Activated T-helper 1 cell treated with anti-CD3 and anti-CD28 coated beads, Interleukin-12 subunit alpha, Interleukin-12 subunit beta, Interleukin-2, Interleukin-4 antibody, amounts not matched to agents 30 ng/mL and 10 ng/mL and 1 ng/mL, durations not matched to agents 14 hours and 24 hours and 36 hours (primary cell): ENCODE measurements at places on chromosomes 2 and 18. TPM values are rescaled to one million over a fixed set of nuclear protein-coding genes. Genes with fewer than 3 reads are reported as not detected.

GRCh38 chr2:182949052-182949451, 82.6 kb upstream of the FRZB start:
- H3K27me3 ChIP-seq, result no peaks in the 10 kb centered on the region
- no peak overlapping the region for H3K27ac ChIP-seq
- peaks cover 4% of the 10 kb centered on the region for H3K36me3 ChIP-seq
- DNase-seq, result no peak
- no peak overlapping the region for H3K4me3 ChIP-seq

GRCh38 chr18:22018366-22018765, 151.0 kb upstream of the GATA6 start:
- H3K27me3 ChIP-seq, result peaks cover 2% of the 10 kb centered on the region
- H3K4me3 ChIP-seq, result no peak overlapping the region
- H3K27ac ChIP-seq, result no peak overlapping the region
- no peak for DNase-seq

- H3K36me3 ChIP-seq, result no peaks in the 10 kb centered on the region
- H3K27ac ChIP-seq, result no peak overlapping the region
- DNase-seq, result no peak
- H3K4me1 ChIP-seq, result no peaks in the 10 kb centered on the region
- H3K4me3 ChIP-seq, result no peak overlapping the region
- H3K27me3 ChIP-seq, result no peaks in the 10 kb centered on the region
These were observed 103.4 kb downstream of the WDPCP start for GRCh38 chr2:63484901-63485300.

Gene FAM124B
- total RNA-seq, result 0.23 and 0.34 TPM in 2 replicates

Gene YES1
- 18.5 and 18.9 TPM in 2 replicates for total RNA-seq
